ENCODE measurements at places on chromosomes 5 and 9.

DNA sequence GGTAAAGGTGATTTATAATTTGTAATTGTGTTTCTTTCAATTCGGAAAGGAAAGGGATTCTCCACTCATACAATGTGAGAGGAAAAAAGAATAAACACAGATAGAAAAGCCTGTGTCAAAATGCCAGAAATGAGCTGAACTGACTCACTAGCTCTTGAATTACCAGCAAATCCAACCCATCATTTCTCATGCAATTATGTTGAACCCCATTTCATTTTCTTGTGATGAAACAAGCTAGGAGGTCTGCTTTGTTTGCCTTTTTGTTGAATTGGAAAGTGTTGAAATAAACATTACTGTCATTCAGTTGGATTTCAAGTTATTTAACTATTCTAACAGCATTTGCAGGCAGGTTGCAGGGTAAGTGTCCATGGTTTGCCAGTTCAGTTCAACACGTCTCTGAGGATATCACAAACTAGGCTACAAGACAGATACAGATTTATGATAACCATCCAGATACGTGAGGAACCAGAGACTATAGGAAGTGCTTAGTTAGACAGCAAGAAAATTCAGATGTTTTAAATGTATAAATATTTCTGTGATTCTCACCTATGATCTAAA lies 547.2 kb downstream of the MAT2B start:
- DNase-seq: no peak

GRCh38 chr5:12017007-12017406 lies 112.8 kb upstream of the CTNND2 start:
- no peak for DNase-seq

GRCh38 chr9:120579139-120580050 lies 572 bp downstream of the CDK5RAP2 start:
- DNase-seq: no peak

DNA sequence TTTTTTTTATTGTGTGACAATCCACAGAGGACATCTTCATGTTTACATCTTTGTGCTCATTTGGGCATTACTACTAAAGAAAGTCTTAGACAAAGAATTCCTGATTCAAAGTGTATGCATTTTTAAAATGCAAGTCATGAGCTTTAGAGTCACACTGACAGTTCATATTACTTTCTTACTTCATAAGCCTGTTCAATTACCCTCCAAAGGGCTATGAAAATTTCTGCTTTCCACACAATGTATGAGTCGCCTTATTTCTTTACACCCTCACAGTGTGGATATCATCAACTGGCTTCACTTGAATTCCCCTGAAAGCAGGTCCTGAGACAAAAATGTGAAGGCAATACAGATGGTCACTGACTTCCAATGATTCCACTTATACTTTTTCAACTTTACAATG lies 280.4 kb upstream of the PTGER4 start:
- DNase-seq: no peak

DNA sequence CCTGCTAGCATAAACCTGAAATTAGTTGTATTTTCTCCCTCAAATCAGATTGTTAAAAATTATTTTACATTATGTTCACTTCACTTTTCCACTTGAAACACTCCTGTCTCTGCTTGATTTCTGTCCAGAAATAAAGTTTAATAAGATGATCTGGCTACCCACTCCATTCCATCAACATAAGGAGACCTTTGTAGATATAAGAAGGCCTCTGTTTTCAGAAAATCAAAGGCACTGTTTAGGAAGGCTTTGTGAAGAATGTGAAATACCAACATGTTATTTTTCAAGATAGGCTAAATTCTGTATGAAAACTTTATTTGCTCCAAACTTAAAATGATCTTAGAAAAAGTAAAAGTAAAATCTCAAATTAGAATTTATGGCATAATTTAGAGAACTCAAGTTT lies 15.1 kb downstream of the RHOBTB3 start:
- DNase-seq: no peak

DNA sequence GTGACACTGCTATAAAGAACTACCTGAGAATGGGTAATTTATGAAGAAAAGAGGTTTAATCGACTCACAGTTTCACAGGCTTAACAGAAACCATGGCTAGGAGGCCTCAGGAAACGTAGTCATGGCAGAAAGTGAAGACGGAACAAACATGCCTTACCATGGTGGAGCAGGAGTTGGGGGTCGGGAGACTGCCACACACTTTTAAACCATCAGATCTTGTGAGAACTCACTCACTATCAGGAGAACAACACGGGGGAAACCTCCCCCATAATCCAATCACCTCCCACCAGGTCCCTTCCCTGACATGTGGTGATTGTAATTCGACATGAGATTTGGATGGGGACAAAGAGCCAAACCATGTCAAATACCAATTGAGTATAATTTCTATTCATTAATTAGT lies 2392.6 kb upstream of the C9orf72 start:
- DNase-seq: no peak

DNA sequence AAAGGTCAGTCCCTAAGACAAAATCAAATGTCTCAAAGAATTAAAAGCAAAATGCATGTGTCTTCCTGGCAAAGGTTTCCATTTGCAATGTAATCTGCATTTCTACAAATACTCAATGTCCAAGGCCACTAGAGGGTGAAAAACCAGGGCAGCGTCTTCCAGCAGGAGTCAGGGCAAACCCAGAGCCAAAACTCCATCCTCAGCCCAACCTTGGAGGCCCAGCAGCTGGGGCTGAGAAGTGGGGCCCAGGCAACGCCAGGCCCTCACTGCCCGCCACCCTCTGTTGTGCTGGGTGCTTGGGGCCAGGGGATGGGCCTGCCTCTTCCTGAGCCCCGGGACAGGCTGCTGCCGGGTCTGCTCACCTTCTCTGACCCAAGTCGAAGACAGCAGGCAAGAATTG lies 200.1 kb downstream of the PAX5 start:
- no peak for DNase-seq

- DNase-seq: no peak
Observed at GRCh38 chr9:136942881-136943230, 1.7 kb downstream of the FBXW5 start.

- DNase-seq: peak; percentile 29
Observed at GRCh38 chr5:149345892-149346222, 558 bp downstream of the GRPEL2 start.

GRCh38 chr5:73858776-73859175 lies 232.8 kb downstream of the ARHGEF28 start:
- DNase-seq: no peak

DNA sequence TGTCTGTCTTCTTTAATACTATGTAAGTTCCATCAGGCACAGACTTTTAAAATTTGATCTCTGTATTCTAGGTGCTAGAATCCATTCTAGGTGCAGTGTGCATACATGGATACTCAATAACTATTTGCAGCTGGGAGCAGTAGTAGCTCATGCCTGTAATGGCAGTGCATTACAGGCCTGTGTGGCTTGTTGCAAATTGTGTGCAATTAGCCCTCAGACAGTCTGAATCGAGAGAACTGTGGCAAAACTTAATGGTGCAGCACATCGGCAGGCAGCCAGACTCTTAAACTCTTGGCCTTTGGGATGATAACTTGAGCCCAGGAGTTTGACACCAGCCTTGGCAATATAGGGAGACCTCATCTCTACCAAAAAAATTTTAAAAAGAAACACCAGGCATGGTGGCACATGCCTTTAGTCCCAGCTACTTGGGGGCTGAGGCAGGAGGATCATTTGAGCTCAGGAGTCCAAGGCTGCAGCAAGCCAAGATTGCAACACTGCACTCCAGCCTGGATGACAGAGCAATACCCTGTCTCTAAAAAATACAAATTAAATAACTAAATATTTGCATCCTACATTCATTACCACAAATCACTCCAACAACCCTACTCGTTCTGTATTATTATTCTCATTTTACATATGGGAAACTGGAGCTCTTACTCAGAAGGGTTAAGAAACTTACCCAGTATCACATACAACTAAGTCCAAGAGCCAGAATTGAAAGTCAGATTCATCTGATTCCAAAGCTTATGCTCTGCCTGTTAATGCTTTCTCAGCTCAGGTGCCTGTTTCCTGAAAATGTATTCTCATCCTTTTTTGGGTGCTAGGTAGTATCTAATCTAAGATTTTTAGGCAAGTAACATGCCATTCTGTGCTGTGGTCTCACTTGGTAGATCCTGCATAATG lies 30.1 kb downstream of the PRKACG start:
- DNase-seq: no peak

GRCh38 chr5:174300118-174300940 lies 254.8 kb downstream of the NSG2 start:
- no peak for DNase-seq

DNA sequence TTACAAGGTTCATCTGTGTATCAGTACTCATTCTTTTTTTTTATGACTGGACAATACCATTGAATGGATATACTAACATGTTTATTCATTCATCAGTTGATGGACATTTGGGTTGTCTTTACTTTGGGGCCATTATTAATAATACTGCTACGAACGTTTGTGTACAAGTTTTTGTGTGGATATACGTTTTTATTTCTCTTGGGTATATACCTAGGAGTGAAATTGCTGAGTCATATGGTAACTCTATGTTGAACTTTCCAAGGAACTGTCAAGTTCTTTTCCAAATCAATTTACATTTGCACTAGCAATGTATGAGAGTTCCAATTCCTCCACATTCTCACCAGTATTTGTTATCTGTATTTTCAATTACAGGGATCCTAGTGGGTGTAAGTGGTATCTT lies 12.0 kb upstream of the LECT2 start:
- no peak for DNase-seq

DNA sequence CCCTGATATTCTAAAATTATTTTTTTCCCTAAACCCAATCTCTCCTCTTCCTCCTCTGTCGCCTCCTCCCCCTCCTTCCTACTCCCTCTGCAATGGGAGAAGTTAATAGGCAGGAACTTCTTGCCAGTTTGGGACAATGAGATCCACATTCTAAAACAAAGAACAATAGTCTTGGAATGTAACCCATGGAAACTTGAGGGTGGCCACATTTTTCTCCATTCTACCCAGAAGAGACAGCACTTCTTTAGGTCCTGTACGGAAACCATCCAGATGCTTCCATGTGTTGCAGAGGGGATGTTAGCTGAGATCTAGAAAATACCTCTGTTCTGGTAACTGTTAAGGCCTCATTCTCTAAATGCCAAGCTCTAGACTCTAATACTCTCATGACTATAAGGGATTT lies 10.0 kb downstream of the SPARC start:
- no peak for DNase-seq

- DNase-seq: no peak
Observed at GRCh38 chr9:99515093-99515492, 293.0 kb downstream of the SEC61B start.

GRCh38 chr9:33798545-33798944 lies 3.2 kb downstream of the PRSS3 start:
- DNase-seq: no peak

DNA sequence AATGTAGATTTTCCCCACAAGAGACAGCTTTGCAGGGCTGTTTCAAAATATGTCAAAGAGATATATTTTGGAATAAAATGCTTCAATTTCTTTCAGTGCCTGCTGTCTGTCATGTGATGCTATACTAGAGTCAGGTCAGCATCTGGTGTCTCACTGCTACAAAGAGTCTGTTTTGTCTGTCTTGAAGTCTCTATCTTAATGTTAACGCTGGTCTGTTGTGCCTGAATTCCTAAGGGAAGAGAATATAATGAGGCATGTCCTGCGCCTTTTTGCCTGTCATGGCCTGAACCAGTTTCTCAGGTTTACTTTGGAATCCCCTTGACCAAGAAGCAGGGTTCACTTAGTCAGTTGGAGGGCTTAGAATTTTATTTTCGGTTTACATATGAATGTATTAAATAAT lies 176.4 kb downstream of the PDZD2 start:
- no peak for DNase-seq

DNA sequence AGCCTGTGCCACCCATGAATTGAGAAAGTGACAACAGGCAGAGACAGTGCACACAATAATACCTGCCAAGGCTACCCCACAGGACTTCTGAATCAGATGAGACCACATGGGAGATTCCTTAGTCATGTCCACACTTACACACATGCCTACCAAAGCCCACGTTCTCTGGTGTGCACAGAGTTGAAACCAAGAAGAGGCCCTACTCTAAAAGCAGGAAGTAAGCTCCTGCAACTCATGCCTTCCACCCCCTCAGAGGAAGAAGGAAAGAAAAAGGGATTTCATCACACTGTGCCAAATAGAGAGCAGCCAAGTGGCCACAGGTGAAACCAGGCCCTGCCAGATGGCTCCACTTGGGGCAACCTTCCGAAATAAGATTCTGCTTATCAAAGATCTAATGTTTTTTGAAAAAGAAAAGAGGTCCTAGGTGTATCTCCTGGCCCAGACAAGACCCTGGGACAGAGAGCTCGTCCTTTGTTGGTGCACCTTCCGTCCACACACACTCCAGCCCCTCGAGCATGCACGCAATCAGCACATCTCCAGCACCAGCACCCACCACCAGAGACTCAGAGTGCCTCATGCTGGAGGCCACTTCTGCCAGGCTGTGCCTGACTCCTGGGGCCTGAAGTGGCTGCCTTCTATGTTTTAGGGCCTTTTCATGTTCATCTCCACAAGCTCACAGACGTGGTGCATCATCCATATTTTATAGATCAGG lies 114.6 kb upstream of the SPOCK1 start:
- DNase-seq: peak; percentile 90

- DNase-seq: no peak
Observed at GRCh38 chr5:133845271-133845670, 123.2 kb downstream of the C5orf15 start.

- no peak for DNase-seq
Observed at GRCh38 chr9:94932652-94933510, 206.4 kb downstream of the AOPEP start.

DNA sequence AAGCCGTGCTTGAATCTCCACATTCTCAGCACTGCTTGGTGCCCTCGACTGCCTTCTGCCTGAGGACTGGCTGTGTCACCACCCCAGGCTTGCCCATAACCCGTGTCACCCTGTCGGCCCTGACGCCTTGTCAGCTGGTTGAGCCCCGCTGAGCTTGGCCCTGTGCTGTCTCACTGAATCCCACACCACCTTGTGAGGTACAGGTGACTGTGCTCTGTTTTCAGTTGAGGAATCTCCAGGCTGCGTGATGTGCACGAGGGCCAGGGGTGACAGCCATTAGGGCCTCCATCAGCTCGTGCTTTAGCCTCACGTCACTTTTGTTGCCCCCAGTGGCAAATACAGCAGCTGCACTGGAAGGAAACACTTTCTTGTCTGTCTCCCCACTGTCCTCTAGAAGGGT lies 90.7 kb downstream of the CACNA1B start:
- no peak for DNase-seq

DNA sequence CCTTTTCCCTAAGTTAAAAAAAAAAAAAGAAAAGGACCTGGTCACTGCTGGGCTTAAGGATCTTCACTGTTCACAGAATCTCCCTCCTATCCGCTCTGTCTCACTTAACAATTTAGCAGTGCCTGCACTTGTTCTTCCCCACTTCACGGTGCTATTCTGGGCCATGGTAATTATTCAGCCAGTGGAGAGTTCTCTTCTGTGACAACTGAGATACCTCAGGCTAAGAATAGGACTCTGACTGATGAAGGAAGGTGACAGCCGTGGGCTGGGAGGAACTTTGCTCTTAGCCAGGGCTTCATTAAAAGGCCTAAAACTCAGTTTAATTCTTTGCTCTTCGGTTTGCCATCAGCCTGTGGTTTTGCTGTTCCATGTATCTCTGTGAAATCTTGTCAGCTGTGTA lies 51.9 kb upstream of the ENTREP1 start:
- no peak for DNase-seq
